ENCODE measurements at places on chromosomes 6 and 20. TPM values are rescaled to one million over a fixed set of nuclear protein-coding genes. Genes with fewer than 3 reads are reported as not detected.

DNA sequence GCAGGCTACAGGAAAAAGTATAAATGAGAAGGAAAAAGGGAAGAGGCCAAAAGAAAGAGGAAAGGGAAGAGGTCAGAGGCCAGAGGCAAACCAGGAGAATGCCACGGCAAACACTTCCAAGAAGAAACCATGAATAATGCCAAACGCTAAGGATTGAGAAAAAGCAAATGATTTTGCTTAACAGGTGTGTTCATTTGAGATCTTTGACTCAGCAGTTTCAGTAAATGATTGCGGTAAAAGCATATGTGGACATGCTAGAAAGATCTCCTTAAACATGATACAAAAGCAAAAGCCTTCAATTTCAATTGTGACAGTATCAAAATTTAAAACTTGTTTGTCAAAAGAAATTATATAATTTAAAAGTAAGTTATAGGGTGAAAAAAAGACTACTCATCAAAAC is 70.6 kb downstream of the UBE3D start:
- no peak for DNase-seq

GRCh38 chr6:169156793-169157147 is 96.9 kb downstream of the THBS2 start:
- no peak for DNase-seq

DNA sequence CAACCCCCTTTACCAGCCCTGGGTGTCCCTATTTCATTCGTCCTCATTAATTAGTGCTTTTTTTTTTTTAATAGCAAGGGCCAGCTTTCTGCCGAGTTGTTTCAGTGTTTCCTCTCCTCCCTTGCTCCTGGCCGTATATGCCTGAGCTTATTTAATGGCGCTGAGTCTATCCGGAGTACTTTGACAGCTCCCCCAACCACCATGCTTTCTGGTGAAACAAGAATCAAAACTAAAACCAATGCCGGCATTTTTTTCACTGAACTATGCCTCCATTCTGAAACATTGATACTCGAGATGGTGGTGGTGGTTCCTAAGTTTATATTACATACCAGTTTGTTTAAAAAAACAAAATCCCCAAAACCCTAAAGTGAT is 1.2 kb downstream of the DCBLD1 start:
- no peak for DNase-seq

DNA sequence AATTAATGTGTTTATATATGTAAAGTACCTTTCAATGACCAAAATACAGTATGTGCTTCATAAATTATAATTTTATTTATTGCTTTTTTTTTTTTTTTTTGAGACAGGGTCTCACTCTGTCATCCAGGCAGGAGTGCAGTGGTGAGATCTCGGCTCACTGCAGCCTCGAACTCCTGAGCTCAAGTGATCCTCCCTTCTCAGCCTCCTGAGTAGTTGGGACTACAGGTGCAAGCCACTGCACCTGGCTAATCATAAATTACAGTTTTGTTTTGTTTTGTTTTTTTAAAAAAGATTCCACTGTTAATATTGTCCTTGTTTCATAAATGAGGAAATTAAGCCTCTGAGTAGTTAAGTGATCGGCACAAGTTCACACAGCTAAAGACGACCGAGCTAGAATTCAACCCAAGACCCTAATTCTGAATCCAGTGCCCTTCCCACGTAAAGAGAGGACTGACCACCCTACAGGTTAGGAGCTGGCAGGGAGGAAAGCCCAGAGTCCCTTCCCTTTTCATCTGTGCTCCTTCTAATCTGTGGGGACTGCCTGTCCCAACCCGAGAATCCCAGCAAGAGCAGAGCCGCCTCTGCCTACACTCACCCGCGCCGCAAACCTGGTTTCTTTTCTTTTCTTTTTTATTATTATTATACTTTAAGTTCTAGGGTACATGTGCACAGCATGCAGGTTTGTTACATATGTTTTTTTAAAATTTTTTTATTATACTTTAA is 8.5 kb upstream of the GDF5 start:
- DNase-seq = no peak

DNA sequence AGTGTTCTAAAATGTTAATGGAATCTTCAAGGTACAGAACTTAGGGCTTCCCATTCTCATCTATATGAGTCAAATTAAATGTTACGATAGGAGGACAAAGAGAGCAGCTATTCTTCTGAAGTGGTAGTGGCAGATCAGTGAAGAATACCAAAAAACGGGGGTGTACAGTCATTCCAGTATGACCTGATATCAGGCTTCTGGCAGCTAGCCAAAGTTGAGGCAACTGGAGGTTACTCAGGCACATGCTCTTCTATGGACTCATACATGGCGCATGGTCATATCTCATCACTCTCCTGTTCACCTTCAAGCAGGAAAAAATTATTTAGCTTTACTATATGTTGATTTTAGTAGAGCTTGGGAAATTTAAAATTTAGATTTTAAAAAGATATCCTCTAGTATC is 1608.8 kb downstream of the GRIK2 start:
- DNase-seq = no peak

DNA sequence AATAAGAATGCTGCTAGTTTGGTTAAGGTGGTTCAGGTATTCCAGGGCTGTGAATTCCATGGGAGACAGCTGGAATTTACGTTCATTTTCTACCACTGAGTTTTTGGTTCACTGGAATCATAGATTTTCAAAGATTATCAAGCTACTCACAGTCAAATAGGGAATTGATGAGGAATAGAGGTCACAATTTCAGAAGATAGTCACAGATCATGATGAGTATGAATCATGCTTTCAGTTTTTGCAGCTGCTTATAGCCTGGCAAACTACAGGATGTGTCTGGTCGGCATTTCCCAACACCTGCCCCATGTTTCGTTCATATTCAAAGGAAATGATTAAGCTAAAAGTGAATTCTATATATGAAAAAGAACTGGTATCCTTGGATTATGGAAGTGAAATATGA is 58.7 kb downstream of the BCKDHB start:
- no peak for DNase-seq

- DNase-seq = no peak
Observed at GRCh38 chr6:146875927-146876270, 277.1 kb downstream of the ADGB start.

DNA sequence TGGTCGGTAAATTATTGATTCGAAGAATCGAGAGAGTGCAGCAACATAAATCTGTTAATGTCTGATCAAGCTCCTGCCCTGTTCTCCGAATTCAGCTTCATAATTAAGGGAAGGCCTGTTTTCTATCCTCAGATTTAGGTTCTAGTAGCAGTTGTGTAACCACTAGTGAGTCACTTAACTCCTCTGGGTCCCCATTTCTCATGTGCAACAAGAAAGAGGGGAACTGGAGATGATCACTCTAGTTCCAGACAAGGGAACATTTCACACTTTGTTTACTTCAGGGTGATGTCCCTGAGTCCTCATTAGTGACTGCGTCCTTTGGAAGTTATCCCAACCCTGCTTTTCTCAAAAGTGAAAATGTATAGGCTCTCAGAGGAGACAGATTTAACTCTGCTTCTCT is 68.1 kb upstream of the RNF146 start:
- no peak for DNase-seq

DNA sequence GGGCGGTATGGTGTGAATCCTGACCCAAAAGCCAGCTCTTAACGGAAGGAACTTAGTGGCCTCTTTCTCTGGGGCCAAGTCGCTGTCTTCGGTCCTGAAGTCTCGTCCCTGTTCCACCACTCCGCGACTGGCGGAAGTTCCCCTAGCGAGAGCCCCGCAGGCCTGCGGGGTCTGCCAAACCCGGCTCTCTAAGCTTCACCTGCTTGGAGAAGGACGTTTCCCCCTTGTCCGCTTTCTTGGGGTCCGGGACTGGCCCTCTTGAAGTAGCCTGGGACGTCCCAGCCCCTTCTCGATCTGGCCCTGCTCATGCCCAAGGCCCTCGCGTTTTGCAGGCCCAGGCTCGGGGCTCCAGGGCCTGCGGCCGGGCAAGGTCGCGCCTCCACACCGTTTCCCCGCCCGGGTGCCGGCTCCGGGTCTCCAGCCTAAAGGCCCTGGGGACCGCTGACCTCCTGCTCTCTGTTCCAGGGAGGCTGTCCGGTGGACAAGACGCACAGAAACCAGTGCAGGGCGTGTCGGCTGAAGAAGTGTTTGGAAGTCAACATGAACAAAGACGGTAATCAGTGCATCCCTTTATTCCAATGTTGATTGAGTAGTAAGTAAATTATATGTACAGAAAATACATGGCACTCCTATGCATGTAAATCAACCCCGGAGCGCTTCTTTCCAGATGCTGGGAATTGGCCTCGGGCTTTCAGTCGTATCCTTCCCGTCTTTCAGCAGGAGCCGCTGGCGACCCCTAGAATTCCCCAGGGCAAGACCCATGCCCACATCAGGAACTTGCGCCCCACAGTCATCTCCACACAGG is 8.8 kb downstream of the NR2E1 start:
- DNase-seq = no peak

- DNase-seq = no peak
Observed at GRCh38 chr6:39688494-39688893, 36.7 kb downstream of the KIF6 start.

- no peak for DNase-seq
Observed at GRCh38 chr6:19320111-19320581, 517.0 kb upstream of the ID4 start.

GRCh38 chr6:79608334-79609224 is 22.6 kb upstream of the SH3BGRL2 start:
- DNase-seq = no peak

DNA sequence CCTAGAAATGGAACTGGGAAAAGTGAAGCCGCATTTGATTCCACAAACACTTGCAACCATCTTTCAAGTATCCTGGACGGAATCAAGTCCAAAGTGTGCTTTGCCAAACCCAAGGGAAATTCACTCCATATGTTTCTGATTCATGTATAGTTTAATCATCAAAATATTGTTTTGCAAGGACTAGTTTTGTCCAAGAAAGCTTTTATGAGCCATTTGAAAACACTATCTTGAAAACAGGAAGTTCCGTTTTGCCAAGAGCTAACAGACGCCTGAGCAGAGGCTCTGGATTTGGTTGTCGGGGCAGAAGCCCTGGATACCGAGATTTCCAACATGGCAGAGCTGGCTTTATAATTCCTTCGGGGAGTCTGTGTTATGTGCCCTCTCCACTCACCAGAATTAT is 251.1 kb downstream of the PHACTR1 start:
- DNase-seq = no peak

- no peak for DNase-seq
Observed at GRCh38 chr20:52054123-52054522, 137.5 kb downstream of the ZFP64 start.

GRCh38 chr20:4108495-4109306 is 93.3 kb upstream of the RNF24 start:
- DNase-seq = no peak

DNA sequence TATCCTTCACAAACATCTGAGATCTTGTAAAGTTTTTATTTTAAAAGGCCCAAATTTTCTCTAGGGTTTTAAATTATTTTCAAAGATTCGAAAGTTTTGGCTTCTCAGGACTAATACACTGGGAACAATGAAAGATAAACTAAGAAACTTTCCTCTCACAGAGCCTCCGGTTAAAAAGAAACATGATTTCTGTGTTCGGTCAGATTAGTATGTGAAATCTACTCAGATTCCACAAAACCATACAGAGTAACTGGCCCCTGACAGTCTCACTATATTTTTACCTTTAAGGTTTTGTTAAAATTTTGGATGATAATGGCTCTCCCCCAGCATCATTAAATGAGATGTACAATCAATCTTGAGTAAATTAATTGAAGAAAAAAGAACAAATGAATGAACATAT is 471.0 kb downstream of the COL12A1 start:
- DNase-seq = no peak

DNA sequence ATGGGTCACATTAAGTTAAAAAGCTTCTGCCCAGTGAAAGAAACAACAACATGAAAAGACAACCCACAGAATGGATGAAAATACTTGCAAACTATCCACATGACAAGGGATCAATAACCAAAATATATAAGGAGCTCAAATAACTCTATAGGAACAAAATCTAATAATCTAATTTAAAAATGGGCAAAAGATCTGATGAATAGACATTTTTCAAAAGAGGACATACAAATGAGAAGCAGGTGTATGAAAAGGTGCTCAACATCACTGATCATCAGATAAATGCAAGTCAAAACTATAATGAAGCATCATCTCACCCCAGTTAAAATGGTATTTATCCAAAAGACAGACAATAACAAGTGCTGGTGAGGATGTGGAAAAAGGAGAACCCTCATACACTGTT is 21.0 kb upstream of the ELMO2 start:
- no peak for DNase-seq

DNA sequence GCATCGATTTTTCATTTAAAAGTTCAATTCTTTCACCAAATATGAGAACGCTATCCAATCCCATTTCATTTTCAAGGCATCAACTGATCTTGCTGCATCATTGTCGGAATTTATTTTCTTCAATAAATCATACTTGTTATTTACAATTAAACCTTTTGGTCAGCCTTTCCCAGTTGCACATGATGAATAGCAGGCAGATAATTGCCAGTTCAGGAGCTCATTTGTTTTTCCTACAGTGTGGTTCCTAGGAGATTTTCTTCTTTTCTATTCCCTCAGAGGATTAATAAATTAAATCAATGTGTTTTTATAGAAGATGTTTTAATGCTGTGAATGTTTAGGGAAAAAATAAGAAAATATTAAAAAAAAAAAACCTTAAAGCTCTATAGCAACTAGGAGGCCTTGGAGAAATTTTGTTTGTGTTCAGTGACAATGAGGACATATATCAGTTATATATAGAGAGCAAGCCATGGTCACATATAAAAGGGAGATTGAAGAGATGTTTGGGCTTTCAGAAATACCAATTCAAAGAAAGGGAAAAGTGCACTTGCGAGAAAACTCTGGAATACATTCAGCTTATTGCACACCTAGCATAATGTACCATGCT is 30.4 kb downstream of the LGSN start:
- DNase-seq = no peak

DNA sequence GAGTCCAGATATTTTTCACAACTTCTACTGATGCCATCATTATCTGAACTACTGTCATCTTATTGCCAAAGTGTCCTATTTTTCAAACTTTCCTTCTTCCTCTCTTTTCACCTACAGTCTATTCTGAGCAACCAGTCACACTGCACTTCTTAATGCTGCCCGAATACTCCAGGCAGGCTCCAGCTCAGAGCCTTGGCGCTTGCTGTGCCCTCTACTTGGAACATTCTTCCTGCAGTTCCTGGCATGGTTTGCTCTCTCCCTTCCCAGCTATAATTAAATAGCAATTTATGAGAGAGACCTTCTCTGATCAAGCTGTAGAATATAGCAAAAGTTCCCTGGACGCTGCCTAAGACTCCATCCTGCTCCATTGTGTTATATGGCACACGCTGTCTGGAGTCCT is 831.6 kb downstream of the QKI start:
- no peak for DNase-seq

DNA sequence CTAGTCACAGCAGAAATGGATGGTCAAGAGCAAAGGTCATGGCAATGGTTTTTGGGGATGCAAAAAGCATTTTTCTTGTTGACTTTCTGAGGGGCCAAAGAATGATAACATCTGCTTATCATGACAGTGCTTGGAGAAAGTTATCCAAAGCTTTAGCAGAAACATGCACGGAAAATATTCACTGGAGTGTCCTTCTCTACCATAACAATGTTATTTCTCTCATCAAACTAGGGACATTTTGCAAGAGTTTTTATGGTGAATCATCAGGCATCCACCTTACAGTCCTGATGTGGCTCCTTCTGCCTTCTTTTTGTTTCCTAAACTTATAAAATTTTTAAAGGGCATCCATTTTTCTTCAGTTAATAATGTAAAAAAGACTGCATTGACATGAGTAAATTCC is 302.3 kb downstream of the HIVEP2 start:
- no peak for DNase-seq

The NUS1 gene
- 18.0 TPM for total RNA-seq

The RIPPLY2 gene
- total RNA-seq = not detected

The TXLNB gene
- 135 TPM for total RNA-seq

The STMND1 gene
- total RNA-seq = not detected

The BPIFB1 gene
- total RNA-seq = not detected

The RAD21L1 gene
- total RNA-seq = not detected

The TRDN gene
- total RNA-seq = 490 TPM
